ENCODE measurements at places on chromosomes 1 and 21.

GRCh38 chr1:47844558-47844955 lies 152.6 kb downstream of the TRABD2B start:
- DNase-seq = no peak

GRCh38 chr1:220893701-220894024 lies 14.4 kb downstream of the HLX start:
- no peak for DNase-seq

GRCh38 chr1:44408632-44409602 lies 3.9 kb downstream of the RNF220 start:
- DNase-seq = no peak

- DNase-seq = no peak
Measured at GRCh38 chr1:98342566-98342965, 319.0 kb upstream of the SNX7 start.

DNA sequence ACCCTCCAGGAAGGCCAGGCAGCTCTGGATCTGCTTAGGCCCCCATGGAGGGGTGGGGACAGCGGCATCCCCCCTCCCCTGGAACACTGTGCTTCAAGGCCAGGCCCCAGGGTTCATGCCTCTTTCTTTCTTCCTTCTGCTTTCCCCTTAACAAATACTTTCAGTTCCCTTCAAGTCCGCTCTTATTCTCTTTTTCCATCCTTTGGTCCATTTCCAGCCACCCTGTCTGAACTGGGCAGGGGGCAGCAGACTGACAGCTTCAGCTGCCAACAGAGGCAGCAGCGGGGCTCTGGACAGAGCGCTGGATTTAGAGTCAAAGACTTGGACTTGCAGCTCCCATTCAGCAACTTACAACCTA lies 1.1 kb upstream of the CD244 start:
- no peak for DNase-seq

GRCh38 chr1:21292503-21292983 lies 2.3 kb upstream of the ECE1 start:
- DNase-seq = no peak

DNA sequence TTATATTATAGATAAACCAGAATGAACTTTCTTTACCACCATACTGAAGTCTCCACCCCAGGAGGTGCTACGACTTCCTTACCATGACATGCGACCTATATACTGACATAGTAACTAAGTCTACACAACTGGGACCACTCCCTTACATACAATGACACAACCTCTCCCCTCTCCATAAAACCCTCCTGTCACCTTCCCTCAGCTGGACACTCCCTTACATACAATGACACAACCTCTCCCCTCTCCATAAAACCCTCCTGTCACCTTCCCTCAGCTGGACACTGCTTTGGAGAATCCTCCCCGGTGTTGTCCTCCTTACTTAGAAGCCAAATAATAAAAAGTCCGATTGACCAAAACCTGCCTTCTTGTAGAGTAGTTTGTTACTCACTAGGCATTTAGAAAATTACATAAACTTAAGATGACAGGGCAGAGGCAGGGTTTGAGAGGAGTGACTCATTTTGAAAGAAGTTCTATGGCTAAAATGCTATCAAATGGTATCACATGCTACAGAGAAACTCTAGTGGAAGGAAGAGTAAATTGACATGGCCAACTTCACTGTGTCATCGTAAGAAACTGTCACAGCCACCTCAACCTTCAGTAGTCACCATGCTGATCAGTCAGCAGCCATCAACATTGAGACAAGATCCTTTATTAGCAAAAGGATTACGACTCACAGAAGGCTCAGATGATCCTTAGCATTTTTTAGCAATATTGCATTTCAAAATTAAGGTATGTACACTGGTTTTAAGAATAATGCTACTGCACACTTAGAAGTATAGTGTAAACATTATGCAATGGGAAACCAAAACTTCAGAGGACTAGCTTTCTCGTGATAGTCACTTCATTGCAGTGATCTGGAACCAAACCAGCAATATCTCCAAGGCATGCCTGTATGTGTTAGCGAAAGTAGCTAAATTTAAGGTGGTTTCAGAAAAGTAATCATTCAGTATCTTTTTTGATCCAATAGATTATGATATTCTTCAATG lies 56.4 kb downstream of the AHCTF1 start:
- no peak for DNase-seq

- no peak for DNase-seq
Measured at GRCh38 chr1:30672661-30673060, 50.7 kb downstream of the MATN1 start.

GRCh38 chr1:44947063-44947773 lies 39.2 kb downstream of the EIF2B3 start:
- no peak for DNase-seq

- no peak for DNase-seq
Measured at GRCh38 chr1:108858230-108858950, 1.5 kb upstream of the AKNAD1 start.

DNA sequence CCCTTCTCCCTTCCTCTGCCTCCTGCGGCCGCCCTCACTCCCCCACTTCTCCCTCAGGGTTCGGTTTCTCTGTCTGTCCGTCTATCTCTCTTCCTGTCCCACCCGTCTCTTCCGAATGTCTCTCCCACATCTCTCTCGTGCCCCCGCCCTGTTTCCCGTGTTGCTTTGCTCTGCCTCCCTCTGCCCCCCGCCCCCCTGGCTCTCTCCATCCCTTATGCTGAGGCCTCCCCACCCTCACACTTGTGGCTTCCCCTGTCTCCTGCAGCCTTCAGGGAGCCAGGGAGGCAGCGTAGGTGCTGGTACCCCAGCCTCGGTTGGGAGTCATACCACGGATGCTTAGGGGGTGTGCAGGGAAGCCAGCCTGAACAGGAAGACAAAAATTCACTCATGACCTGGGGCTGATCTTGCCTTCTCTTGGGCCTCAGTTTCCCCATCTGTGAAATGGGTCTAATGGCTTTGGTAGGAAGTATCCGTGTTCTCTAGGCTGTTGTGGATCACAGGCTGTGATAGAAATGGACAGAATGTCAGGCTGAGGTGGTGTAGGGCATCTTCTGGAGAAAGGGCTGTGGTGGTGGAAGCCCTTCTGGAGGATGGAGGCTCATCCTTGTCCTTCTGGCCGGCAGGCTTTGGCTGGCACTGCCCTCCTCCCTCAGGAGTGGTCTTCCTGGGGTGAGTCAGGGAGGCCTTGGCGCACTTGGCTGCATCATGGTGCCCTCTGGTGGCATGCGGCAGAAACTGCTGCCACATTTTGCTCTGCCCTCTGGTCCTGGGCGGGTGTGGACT lies 55.5 kb downstream of the FOXO6 start:
- peak; percentile 41 for DNase-seq

DNA sequence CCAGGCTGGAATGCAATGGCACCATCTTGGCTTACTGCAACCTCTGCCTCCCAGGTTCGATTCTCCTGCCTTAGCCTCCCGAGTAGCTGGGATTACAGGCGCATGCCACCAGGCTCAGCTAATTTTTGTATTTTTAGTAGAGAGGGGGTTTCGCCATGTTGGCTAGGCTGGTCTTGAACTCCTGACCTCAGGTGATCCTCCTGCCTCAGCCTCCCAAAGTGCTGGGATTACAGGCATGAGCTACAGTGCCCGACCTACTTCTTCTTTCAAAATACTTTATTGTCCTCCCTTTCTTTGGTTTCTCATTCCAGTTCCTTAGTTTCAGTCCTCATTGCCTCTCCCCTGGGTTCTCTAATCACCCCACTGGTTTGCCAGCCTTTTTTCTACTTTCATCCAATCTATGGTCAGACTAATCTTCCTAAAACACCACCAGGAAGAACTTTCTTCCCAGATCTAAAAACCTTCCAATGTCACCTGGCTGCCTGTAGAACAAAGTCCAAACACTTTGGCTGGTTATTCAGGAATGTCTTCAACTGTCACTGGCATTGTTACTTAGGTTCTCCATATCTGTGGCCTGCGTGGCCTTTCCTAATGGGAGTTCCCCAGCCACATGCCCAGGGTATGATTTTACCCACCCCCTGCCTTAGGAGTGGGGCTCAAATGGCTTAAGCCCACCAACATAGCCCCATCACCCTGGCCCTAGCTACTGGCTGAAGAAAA lies 29.0 kb upstream of the SLC30A1 start:
- no peak for DNase-seq

DNA sequence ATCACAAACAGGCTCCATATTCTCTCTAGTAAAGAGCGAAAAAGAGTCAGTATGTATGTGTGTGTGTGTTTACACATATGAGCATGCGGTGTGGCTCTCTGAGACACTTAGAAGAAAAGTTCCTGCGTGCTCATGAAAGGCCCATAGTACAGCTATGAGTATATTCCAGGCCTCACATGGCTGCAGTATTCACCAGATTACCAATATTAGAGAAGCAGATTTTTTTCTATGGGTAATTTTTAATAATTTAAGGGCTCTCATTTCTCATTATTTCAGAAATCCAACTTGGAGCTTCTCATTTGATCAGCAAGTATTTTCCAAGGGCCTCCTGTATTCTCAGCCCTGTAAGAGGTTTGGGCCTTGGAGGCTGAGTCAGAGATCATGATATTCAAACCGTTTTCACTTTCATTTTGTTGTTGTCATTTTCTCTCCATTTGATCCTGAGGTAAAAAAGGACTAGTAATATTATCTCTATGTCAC lies 232.9 kb upstream of the SGIP1 start:
- DNase-seq = no peak

DNA sequence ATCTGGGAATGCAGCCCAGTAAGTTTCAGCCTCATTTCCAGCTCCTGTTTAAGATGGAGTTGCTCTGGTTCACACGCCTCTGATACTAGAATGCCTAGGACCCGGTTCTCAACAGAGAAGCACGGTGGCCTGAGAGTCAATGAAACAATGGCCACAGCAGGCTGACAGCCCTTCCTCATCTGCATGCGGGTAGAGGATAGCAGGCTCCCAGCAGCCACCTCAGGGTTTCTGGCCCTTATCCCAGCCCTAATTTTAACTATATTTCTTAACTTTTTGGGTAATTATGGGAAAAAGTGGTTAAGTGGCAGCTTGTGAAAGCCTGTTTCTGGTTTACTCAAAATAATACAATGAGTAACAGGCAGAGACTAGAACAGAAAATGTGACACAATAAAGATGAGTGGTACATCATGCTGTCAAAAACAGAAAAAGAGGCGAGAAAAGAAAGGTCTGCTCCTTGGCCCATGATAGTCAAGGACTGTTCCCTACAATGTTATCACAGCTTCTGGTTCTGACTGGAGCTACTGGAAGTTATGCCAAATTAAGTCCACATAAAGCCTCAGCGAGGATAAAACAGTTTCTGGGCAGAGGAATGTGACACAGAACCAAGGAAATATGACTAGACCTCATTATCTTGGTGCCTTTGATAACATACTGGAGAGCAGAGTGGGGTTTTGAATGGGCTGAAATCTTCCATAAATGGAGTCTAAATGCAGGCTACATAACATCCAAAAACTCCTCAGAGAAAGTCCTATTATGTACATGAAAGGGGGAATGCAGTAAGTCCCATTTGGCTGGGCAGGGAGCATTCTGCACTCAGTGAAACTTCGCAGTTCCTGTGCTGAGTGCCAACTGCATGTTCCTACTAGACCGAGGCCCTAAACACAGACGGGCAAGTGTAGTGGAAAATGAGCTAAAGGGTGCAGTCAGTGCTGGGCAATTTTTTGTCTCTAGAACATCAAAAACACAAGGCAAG lies 92.1 kb downstream of the NIBAN1 start:
- DNase-seq = no peak

- no peak for DNase-seq
Measured at GRCh38 chr1:162397039-162397448, 14.9 kb downstream of the SH2D1B start.

- no peak for DNase-seq
Measured at GRCh38 chr1:10374442-10374860, 24.4 kb upstream of the PGD start.

DNA sequence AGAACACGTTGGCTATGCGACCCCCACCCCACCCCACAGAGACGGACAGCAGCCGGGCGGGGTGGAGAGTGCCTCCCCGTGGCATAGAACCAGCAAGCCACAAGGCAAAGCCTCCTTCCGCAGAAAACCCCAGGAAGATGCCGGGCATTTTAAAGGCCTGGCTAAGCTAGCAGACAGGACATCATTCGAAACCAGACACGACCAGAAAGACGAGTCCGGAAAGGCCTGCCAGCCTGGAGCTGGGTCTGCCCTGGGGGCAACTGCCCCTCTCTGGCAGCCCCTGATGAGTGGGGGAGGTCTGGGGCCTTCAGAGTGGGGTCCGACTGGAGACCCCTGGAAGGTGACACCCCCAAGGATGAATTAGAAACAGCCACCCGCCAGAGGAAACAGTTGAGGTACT lies 8.5 kb downstream of the FTCD start:
- DNase-seq = no peak

DNA sequence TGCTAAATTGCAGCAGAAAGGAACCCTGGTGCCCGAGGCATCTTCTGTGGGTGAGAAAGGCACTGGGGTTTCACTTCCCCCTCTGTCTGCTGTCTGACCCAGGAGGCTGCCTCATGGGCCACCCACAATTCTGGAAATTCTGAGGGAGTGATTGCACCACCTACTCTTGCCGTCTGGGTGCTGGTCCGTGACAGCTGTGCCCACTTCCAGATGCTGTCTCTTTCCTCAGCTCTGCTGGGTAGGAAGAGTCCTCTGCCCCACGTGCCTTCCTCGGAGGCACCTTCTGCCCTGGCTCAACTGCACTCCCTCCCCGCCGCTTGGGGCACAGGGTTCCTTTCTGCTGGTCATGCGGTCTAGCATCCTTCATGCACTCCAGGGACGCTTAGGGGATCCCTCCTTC lies 96.3 kb downstream of the ARHGEF10L start:
- DNase-seq = no peak

DNA sequence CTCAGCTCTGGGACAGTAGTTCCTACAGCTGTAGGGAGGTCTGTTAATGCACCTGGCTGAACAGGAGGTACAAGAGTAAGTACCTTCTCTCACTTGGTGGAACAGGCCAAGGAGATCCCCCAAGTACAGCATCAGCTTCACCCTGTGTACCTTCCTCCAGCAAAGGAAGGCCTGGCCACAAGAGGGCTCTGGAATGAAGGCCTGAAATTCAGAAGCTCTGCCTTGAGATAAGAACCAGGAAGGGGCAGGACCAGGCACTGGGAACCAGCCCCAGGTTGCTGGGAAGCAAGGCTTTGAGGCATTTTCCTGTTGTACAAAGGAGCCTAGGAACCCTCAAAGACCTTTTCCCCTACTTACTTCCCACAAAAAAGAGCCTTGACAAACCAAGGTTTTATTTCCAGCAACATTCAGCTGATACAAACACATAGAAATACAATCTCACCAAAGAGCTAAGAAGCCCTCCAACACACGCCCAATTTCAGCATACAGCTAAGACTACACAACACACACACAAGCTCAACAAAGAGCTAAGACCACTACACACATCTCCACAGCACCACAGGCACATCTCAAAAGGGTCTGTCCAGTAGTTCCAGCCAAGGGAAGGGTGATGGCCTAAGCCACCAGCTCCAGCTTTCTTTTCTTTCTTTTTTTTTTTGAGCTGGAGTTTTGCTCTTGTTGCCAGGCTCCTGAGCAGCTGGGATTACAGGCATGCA lies 23.5 kb downstream of the F11R start:
- DNase-seq = no peak

- DNase-seq = peak; percentile 23
Measured at GRCh38 chr1:157963713-157964112, 29.7 kb upstream of the KIRREL1 start.

GRCh38 chr1:224432672-224433040 lies 1.9 kb downstream of the WDR26 start:
- DNase-seq = no peak

All from activated gamma-delta T cell treated with anti-CD3 and anti-CD28 coated beads, Interleukin-2, amount 50 U/mL, for 16 hours (primary cell).